ENCODE measurements at places on chromosomes 1 and 21.
A peak's percentile ranks its signal among the peaks of the same experiment; 100 is the strongest.

- no peak for DNase-seq
Observed at GRCh38 chr1:54144366-54144765, 8.4 kb downstream of the CDCP2 start.

DNA sequence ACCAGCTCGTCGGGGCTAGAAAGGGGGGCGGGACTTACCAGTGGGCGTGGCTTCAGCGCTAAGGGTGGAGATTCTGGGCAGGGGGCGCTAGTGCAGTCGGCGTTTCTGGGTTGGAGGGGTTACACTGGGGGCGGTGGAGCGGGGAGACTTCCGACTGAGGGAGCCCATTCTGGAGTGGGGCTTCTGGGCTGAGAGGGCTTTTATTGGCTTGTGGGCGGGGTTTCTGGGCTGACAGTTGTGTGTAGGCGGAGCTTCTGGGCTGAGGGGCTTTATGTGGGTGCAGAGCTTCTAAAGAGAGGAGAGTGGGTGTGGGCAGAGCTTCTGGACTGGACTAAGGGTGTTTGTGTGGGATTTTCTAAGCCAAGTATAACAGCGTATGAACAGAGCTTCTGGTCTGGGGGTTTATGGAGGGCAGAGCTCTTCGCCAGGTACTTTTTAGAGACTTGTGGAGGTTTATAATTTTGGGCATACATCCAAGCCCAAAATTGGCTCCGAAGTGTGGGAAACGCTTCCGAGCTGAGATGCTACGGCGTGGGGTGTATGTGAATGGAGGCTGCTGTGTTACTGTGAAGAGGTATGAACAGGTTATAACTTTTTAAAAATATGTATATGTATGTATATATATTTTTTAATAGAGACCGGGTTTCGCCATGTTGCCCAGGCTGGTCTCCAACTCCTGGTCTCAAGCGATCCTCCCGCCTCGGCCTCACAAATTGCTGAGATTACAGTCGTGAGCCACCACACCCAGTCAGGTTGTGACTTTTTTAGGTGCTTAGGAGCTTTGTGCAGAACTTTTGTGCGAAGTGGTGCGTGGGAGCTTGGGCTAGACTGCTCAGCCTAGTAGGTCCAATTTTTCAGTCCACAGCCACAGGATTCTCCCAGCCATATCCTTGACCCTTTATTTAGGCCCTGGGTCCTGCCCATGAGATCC, 825 bp downstream of the TMEM39B start:
- no peak for DNase-seq

DNA sequence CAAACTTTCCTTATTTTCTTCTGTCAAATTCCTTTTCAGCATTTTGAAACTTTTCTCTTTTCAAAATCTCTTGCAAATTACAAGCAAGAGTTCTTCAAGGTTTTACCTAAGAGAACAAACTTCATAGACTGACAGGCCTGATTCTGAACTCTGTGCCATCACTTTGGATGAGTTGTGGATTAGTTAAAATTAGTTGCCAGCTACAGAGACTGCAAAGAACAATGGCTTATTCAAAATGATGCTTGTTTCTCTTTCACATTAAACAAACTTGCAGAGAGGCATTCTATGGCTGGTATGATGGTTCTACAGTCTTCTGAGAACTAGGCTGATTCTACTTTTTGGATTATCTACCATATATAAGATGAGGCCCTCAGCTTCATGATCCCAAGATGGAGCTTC, 3.8 kb downstream of the LRRC8B start:
- no peak for DNase-seq

DNA sequence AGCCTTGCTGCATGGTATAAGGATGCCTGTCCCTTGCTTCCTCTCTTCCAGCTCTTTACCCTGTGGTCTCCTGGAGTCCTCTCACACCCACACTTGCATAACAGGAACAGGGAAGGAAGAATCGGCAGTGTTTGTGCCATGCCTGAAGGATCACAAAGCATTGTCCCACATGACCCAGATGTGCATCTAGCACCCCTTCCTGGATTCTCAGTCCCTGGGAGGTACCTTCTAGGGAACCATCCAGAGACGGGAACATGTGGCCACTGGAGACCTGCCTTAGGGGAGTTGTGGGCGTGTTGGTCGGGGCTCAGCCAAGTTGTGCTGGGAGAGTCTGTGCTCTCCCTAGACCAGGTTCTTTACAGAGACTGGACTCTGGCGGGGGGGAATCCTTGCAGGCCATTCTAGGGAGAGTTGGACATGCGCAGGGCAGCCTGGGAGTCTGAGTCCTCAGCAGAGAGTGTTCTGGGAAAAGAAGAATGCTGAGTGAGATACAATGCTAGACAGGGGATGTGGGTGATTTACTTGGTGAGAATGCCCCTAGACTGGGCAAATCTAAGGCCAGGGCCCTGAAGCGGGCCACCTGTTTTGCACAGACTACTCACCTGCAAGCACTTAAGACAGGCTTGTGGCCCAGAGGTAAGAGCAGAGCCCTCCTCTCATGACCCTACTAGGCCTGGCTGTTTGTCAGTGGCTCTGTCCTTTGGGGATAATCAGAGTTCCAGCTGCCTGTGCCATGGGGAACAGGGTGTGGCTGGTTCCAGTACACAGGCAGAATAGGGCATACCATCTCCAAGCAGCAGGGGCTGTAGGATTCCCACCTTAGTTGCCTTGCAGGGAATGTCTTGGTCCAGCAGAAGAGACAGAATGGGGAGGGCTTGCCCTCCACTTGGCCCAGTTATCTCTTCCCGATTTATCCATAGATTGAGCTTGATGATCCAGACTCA, 89.8 kb downstream of the MAN1C1 start:
- peak; percentile 28 for DNase-seq

DNA sequence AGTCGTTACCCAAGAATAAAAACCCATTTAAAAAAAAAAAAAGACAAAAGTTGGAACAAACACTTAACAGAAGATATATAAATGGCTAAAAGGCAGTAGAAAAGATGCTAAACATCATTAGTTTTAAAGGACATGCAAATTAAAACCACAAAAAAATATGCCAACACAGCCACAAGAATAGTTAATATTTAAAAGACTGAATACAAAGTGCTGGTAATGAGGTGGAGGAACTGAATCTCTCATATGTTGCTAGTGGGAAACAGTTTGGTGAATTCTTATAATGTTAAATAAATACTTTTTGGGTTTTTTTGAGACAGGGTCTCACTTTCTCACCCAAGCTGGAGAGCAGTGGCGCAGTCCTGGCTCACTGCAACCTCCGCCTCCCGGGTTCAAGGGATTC, 10.0 kb downstream of the LRRC40 start:
- DNase-seq, result no peak

- DNase-seq, result no peak
Observed at GRCh38 chr1:13587256-13588030, 3.8 kb downstream of the PDPN start.

GRCh38 chr1:6185635-6186382, 5.7 kb upstream of the CHD5 start:
- DNase-seq, result no peak

- DNase-seq, result no peak
Observed at GRCh38 chr1:86233403-86233802, 76.8 kb upstream of the COL24A1 start.

- no peak for DNase-seq
Observed at GRCh38 chr1:12069623-12070244, 6.6 kb downstream of the TNFRSF8 start.

DNA sequence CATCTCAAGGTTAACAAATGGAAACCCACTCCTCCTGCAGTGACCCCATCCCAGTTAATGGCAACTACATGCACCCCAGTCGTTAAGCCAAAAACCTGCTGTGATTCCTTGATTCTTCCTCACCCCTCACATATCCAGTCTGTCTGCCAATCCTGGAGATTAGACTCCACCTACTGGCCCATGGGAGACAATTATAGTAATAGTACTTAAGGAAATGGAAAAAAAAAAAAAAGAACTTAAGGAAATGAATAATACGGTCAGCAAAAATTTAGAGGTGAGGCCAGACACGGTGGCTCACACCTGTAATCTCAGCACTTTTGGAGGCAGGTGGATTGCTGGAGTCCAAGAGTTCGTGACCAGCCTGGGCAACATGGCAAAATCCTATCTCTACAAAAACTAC, 7.0 kb downstream of the NOL9 start:
- no peak for DNase-seq
